ENCODE measurements at places on chromosomes 2 and 18.

DNA sequence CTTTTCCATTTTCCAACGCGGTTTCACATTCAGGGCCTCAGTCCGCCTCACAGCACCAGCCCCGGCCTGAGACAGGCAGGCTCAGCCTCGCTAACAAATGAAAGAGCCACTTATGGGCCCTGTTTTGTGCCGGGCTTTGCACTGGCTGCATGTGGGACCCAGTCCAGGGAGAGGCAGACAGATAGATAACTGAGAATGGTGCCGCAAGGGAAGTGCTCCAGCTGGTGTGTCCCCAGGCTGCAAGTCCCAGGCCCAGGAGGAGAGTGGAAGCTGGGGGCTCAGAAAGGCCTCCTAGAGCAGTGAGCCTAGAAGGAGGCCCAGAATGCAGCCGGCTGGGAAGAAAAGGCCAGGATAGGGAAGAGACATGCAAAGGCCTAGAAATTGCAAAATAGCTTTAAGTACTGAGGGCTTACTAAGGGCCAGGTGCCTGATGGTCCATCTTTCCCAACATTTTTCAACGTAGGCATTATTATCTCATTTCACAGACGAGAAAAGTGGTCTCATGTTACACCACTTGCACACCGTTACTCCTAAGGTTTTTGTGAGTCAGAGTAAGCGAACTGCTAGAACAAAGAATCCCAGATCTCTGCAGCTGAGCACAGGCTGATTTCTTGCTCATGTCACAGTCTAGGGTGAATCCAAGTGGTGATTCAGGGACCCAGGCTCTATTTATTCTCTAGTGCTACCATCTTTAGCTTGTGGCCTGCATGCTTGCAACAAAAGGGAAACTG, 26.0 kb downstream of the ADRA2B start:
- no peak for DNase-seq

DNA sequence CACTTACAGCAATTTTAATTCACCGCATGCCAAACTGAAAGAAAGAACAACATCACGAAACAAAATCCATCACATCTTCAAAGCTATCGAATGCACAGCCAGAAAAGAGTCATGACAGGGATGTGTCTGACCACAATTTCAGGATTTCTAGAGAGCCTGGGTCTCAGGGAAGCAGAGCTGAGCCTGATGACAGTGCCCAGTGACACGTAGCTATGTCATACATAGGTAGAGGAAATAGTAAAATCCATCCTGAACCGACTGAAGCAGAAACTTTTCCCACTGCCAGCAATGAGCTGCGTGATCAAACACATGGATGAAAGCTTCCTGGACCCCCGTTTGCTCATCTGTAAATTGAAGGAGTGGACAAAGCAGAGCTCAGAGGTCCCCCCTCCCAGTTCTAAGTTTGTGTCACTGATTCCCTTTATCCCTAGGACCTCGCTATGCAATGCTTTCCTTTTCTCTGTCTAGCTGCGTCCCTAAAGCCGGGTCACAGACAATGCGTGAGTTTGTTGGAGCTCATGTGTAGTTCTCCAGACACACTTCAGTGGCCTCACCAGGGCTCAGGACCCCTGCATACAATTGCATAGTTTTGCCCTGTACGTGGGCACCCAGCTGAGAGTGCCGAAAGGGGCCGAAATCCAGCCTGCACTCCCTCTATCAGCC, 37.6 kb downstream of the CCBE1 start:
- DNase-seq: no peak

GRCh38 chr18:468955-469790, 31.3 kb downstream of the COLEC12 start:
- no peak for DNase-seq

- DNase-seq: no peak
Measured at GRCh38 chr18:25465152-25465732, 113.3 kb upstream of the ZNF521 start.

DNA sequence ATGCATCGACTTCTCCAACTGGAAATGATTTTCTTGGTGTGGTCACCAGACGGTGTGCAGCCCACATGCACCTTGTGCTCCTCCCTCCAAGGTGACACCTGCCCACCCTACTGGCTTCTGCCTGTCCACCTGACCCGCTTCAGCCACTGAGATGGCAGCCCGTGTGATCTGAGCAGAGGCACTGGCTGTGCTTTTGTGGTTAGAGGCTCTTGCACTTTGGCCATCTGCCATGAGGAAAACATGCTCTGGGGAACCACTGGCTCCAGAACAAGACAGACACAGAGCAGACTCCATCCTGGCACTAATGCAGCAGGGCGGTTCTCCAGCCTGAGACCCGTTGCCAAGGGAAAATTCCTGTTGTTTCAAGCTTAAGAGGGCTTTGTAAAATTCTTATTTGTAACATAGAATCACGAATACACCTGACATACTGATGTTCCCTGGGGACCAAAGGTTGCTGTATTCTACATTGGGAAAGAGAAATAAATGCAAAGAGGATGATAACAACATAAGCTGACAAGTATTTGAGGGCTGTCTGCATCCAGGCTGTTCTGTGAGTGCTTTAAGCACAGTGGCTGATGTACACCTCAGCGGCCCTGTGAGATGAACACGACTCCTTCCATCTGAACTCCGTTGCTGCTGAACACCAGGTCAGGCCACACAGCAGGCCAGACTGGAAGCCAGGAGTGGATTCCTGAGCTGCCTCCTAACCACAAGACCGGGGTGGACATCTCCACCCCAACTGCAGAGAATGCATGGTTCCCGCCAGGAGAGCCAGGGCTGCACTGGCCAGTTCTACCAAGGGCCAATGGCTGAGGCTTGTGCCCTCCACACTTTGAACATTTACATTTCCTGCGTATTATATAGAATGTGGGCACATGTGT, 820.4 kb downstream of the GALR1 start:
- no peak for DNase-seq

GRCh38 chr2:191983591-191983990, 136.7 kb upstream of the CAVIN2 start:
- DNase-seq: no peak

- no peak for DNase-seq
Measured at GRCh38 chr18:13267431-13267873, 48.9 kb downstream of the LDLRAD4 start.

GRCh38 chr18:46563317-46563716, 93.7 kb downstream of the LOXHD1 start:
- no peak for DNase-seq

DNA sequence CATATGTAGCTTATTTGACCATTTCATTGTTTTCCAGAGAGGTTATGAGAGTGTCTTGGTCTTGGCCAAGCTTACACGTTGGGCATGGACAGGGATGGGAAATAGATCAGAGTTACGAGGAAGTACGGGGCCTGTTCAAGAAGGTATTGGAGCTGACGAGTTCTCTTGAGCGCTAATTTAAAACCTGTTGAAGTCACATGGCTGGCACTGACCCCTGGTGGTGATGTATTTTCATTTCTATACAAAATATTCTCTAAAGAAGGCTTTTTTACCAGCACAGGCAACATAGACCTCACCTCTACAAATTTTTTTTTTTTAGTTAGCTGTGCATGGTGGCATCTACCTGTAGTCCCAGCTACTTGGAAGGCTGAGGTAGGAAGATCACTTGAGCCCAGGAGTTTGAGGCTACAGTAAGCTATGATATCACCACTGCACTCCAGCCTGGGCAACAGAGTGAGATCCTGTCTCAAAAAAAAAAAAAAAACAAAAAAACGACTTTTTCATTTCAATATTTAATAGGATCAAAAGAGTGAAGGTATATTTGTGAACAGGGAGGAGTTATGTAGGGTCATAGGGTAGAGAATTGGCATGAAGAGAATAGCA, 19.6 kb downstream of the UGP2 start:
- peak; percentile 30 for DNase-seq

DNA sequence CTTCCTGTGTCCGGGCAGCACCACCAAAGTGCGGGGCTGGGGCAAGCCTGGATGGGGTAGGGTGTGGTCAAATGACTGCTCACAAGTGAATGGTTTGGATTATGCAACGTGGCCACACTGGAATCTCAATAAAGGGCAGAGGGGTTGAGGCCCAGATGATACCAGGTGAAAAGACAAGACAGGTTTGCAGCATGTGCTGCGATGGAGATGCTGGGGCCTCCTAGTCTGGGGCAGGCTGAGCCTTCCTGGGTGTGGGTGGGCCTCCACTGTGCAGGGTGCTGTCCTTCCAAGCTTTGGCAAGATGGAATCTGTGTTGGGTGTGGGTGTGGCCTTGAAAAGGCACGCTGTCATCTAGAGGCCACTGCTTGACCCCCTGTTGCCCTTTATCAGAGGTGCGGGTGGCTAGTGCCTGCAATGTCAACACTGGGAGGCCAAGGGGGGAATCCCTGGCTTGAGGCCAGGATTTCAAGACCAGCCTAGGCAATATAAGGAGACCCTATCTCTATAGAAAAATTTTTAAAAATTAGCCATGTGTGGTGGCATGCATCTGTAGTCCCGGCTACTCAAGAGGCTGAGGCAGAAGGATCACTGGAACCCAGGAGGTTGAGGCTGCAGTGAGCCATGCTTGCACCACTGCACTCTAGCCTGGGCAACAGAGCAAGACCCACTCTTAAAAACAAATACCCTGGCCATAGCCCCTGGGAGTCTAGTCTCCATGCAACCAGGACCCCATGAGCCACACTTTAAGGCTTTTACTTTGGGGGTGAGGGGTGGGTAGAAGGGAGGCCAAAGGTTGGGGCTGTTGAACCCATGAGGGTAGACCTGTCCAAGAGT, 13.8 kb downstream of the RRM2 start:
- DNase-seq: no peak

DNA sequence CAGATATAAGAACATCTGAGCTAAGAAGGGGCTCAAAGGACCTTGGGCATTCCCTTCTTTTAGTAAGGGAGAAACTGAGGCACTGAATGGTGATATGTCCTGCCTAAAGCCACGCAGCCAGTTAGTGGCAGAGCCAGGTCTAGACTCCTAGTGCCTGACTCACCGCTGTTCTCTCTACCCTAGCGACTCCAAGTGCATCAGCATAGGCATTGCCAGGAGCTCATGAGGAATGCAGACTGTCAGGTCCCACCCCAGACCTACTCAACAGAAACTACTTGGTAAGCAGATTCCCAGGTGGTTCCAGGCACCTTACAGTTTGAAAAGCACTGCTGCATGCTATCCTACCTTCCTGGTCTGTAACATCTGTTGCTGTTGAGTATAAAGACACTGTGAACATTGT, 158.9 kb downstream of the MSH2 start:
- no peak for DNase-seq

DNA sequence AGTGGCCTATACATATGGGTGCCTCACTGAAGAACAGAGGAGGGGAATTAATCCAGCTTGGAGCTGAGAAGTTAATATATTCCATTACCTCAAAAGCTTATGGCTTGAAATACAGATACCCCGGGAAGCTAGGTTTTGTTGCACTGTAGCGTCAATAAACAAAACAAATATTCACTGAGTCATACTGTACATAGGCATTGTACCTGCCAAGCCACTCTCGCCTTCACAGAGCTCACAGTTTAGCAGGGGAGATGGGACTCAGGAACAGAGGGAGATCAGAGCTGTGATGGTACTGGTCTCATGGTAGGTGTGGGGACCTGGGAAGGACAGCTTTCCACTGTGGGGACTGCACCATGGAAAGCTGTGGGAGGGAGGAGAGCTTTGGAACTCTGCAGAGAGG, 111.2 kb upstream of the ST6GAL2 start:
- no peak for DNase-seq

GRCh38 chr18:79567481-79568147, 112.0 kb upstream of the CTDP1 start:
- no peak for DNase-seq

DNA sequence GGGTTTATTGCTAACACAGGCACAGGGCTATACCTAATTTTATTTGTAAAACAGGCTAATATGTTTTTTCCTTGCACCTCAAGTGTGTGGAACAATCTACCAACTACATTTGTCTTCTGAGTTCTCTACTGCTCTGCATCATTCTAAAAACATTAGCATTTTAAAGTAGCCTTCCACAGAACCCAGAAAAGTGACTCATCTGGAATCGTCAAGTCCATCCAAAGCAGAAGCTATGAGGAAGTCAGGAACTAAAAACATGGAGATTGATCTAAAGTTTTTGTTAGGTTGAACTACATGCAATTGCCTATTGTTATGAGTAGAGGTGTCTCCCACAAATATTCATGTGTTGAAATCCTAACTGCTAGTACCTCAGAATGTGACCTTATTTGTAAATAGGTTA, 70.9 kb downstream of the SUCLG1 start:
- DNase-seq: no peak

DNA sequence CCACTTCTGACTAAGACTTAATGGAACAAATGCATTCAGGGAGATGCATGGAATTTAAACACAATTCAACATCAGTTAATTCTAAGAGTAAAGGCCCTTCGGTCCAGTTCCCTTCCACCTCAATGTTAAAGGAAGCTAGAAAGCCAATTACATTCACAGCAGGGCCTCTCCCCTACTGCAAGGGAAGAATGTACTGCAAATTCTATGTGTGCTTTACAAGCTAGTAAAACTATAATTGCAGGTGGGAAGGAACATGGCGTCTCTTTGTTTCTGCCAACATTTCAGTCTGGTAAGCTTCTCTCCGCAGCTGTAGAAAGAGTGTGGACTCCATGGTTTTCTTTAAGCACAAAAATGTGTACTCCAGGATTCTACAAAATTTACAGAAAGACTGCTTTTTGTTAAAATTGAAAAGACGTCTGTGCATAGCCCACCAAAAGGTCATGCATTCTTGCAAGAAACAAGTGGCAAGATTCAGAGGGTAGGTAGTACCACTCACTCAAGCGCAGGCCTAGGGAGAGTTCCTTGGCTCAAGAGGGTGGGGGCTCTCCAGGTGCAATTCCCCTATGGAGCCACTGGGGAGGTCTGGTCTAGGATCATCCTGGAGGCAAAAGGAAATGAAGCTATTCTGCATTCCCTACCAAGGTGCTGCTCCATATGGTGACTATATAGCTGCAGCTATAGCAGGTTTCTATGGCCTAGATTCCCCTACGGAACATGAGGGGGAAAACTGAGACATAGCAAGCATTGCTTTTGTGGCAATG, 127.0 kb upstream of the FZD5 start:
- no peak for DNase-seq

- no peak for DNase-seq
Measured at GRCh38 chr2:227461811-227462461, 10.0 kb upstream of the AGFG1 start.

DNA sequence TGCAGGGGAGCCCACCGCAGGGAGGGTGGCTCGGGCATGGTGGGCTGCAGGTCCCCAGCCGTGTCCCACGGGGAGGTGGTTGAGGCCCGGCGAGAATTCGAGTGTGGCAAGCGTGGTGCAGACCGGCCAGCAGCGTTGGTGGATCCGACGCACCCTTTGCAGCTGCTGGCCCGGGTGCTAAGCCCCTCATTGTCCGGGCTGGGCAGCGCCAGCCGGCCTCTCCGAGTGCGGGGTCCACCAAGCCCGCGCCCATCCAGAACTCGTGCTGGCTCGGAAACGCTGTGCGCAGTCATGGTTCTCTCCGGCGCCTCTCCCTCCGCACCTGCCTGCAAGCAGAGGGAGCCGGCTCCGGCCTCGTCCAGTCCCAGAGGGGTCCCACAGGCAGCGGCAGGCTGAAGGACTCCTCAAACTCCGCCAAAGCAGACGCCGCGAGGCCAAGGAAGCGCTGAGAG, 177.0 kb upstream of the SLC35G4 start:
- DNase-seq: no peak

All from stimulated activated CD4-positive, alpha-beta T cell treated with anti-CD3 and anti-CD28 coated beads, TNF-alpha, amount 100 ng/mL, for 1 hour (primary cell).